ENCODE measurements at places on chromosomes 7 and 10.

DNA sequence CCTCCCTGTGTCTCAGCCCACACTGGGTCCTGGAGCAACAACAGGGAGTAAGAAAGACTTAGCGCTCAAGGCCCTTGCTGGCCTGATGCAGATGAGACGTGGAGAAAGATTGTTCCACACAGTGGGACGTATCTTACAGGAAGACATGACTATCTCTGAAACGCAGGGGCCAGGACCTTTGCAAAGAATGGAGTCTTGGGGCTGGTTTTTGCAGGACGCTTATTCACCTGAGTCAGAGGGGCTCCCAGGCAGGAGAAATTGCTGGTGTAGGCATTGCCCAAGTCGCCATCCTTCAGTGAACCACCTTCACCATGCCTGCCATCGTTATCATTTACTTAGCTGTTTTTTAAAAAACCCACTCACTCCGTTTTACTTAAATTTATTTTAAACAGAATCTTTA lies 11.8 kb upstream of the GDF10 start:
- no peak for DNase-seq

DNA sequence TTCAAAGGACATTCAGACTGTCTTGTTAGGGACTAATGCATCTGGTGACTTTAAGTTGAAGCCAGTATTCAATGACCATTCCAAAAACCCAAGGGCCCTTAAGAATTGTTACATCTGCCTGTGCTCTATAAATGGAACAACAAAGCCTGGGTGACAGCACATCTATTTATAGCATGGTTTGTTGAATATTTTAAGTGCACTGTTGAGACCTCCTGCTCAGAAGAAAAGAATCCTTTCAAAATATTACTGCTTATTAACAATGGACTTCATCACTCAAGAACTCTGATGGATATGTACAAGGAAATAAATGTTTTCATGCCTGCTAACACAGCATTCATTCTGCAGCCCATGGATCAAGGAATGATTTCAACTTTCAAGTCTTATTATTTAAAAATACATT lies 33.1 kb upstream of the CYP26C1 start:
- no peak for DNase-seq

- DNase-seq, result no peak
Measured at GRCh38 chr7:50863053-50863452, 80.4 kb upstream of the GRB10 start.

DNA sequence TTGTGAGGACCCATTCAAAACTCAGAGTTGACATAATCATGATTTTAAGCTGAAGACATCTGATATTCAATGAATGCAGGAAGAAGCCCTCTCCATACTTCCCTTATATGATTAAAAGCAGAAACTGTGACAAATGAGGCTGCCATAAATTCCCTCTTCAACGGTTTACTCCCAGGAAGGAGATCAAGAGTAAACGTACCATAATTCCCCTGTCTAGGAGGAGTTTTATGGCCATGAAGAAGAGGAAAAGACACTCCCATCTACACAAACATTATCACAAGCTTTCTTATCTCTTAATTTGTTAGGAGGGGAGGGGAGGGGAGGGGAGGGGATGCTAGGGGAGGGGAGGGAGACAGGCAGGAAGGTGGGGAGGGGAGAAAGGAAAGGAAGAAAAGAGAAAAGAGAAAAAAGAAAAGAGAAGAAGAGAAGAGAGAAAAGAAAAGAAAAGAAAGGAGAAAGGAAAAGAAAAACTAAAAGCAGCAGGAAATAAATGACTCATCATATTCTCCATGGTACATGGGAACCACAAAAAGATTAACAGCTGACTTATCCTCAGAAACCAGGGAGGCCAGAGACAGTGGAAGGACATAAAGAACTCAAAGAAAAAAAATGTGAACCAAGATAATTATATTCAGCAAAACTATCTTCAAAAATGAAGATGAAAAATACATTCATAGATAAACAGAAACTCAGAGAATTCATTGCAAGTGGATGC lies 121.6 kb downstream of the ALOX5 start:
- DNase-seq, result no peak

- DNase-seq, result no peak
Measured at GRCh38 chr10:48655411-48656240, 29.0 kb upstream of the WDFY4 start.

DNA sequence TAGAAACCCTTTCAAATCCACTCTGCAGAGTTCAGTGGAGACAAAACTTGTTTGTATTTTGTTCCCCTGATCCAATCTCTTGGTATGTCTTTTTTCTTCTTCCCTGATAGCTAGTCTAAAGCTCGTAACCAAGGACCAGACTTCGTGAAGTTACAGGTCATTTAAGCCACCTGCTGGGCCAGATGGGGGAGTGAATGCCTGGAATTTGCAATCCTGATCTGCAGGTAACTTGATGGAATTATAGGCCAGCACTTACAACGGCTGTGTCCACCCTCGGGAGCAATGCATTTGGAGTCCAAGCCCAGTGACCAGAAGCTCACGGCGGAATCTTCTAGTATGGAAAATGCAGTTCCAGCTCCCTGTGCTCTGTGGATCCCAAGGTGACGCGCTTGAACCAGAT lies 566.9 kb downstream of the TCERG1L start:
- no peak for DNase-seq

- DNase-seq, result no peak
Measured at GRCh38 chr7:6399351-6399750, 48.4 kb downstream of the DAGLB start.

- no peak for DNase-seq
Measured at GRCh38 chr10:59748834-59749233, 4.4 kb downstream of the MRLN start.

- DNase-seq, result no peak
Measured at GRCh38 chr10:101785801-101786200, 2.6 kb upstream of the NPM3 start.

DNA sequence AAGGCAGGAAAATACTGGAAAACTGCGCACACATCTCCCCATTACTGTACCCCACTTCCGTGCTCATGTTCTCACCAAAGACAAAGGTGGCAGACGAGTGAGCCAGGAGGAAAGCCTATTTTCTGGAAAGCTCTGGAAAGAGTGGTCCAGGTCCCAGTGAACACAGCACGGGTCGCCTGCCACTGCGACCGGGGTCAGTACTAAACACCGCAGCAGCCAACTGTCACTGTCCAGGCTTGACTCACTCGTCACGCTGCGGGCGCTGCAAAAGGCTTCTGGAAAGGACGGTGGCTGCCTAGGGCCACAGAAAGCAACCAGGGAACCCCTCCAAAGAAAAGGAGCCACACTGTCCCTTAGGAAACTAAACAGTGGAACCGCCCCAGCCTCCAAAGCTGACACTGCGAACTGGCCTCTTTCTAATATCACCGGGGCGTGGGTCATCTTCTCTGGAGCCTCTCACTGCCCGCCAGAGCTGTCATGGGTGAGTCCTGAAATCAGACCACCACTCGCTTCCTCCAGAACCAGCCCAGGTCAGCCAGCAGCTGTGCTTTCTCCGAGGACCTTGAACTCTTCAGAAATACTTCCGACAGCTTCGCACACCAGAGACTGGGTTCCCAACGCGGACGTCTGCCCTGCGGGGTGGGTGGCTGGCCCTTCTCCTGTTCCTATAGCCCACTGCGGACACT lies 4.0 kb downstream of the RADIL start:
- no peak for DNase-seq

DNA sequence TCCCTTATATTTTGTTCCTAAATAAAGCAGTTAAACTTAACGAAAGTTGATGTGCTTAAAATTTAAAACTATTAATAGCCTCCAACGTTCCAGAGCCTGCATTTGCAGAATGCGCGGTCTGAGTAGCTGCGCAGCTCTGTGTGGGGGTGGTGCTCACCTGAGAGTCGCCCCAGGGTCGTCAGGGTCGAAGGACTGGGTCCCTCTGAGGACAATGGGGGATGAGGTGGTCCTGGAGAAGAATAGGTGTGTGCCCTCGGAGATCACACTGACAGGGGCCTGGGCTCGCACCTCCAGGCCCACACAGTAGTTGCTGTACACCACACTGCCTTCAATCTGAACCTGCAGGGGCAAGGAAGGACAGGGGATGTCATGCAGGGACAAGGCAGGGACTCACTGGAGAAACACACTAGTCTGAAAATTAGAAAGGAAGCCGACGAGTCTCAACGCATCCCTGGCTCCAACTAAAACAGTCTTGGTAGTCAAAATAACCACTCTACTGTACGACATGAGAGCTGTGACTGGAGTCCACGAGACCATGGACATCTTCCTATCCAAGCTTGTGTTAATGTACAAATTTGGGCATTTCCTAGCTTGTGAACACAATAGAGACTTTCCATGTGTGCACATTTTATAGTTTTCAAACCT lies 54.4 kb downstream of the PKD1L1 start:
- DNase-seq, result no peak

DNA sequence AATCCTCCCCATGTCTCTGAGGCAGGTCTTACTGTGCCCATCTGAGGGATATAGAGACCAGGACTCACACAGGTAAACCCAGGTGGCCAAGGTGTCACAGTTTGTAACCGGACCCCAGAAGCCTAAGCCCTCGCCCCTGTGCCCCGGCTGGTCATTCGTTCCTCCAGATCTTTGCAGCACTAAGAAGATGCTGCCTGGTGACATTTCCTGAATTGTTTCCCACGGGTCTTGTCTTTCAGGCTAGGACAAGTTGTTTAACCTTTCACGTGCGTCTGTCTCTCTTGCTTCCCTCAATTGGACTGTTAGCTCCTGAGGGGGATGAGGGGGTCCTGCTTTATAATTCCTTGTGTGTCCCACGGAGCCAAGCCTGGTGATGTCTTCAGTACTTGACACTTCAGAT lies 158.0 kb downstream of the KCNMA1 start:
- DNase-seq, result no peak

DNA sequence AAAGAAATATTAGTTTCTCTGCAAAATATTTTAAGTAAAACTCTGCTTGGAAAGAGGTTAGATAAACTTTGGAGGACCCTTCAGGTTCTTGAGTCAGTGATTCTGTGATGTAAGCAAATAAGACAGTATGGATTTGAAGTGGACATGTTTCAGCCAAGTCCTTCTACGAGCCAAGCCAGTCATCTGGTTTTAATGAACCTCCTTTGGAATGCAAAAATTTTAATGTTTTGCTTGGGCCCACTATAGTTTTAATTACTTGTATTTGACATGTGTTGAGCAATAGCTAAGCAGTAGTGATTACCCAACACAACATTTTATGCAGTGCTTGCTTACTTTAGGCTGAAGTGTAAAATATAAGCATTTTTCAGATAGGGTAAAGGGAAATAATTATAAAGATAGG lies 296.3 kb upstream of the SEMA3D start:
- no peak for DNase-seq

- DNase-seq, result no peak
Measured at GRCh38 chr10:9911488-9911887, 1106.2 kb upstream of the CELF2 start.

DNA sequence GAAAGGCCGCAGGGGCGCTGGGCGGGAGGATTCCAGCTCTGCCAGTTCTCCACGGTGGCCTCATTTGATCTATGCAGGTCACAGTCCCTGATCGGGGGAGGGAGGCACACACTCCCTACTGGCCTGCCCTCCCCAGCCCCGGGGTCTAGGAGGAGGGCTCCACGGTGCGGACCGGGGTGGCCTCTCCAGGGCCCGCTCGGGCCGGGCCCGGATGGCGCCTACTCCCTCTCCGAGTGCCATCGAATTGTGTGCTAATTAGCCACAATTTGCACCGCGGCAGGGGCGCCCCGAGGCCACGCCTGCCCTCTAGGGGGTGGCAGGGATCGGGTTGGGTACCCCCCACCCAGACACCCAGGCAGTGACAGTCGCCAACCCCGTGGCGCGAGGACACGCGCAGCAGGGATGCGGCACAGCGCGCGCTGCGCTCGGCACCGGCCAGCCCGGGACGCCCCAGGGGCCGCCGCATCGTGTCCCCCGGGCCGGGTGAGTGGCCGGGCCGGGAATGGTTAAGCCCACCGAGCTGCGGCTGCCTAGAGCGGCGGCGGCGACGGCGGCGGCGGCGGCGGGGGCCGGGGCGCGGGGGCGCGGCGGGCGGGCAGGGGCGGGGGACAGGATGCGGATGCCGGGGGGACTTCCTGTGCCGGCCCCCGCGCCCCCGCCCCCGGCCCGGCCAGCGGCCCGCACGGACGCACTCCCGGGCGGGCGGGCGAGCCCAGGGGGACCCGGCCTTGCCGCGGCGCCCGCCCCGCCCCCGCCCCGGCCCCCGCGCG lies at the start of gene ZNF853:
TSS of gene ZNF853 (plus strand) at position 658 of the 770 bp plus-strand sequence. CDS start 565 bp downstream, outside the sequence.
- DNase-seq, result no peak

GRCh38 chr10:116278846-116279245 lies 5.8 kb upstream of the GFRA1 start:
- no peak for DNase-seq

DNA sequence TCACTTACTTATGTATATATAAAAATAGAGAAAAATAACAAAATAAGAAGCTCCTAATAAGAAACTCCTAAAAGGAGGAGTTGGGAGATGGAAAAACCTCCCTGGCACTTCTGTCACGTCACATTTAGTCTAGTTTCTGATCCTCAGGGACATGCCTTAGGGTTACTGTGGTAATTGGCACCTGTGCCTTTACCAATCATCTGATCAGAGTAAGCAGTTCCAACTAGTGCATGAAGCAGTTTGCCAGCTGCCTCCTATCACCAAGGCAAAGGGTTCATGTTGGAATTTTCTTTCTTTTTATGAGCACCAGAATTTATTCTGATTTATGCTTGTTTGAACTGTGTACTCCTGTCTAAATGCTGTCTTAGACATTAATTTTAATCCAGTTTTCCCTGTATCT lies 49.9 kb downstream of the ARL4A start:
- DNase-seq, result no peak

Data from T-helper 9 cell (primary cell).